T-helper 1 cell (primary cell): ENCODE measurements at places on chromosomes 7 and 10.

GRCh38 chr10:14891151-14891550, 12.5 kb downstream of the SUV39H2 start:
- no peak for DNase-seq

DNA sequence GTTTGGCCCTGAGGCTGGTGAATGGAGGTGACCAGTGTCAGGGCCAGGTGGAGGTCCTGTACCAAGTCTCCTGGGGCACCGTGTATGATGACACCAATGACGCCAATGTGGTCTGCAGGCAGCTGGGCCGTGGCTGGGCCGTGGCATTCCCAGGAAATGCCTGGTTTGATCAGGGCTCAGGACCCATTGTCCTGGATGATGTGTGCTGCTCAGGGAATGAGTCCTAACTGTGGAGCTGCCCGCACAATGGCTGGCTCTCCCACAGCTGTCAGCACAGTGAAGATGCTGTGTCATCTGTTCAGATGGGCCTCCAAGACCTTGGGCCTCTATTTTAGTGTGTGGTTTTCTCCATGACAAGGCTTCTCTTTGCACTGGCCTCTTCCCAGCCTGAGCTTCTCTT, 64.0 kb downstream of the DMBT1 start:
- no peak for DNase-seq

GRCh38 chr7:134865001-134865845, 85.8 kb downstream of the CALD1 start:
- peak; percentile 6 for DNase-seq

DNA sequence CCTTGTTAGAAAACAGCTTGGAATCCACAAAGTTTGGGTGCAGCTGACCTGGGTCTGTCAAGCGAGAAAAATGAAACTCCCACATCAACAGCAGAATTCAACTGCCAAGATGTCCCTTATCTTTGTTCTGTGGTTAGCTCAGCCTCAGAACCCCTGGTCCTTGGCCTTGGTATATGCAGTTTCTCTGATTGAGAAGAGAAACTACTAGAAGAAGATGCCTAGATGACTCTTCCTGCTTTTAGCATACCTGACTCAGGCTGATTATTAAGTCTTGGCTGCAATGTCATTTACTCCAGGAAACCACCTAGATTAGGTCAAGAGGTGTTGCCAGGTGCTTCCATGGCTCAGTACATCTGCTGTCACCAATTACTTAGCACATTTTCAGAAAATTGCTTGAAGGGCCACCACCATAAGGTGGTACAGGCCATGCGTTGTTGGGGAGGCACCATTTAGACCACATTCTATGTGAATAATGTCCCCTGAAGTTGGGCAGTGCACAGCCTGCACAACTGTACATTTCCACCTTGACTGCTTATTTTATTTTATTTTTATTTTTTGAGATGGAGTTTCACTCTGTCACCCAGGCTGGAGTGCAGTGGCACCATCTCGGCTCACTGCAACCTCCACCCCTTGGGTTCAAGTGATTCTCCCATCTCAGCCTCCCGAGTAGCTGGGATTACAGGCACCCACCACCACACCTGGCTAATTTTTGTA, 59.4 kb upstream of the ZNF438 start:
- DNase-seq = no peak

- no peak for DNase-seq
Observed at GRCh38 chr10:132434405-132435005, 37.5 kb downstream of the PWWP2B start.

DNA sequence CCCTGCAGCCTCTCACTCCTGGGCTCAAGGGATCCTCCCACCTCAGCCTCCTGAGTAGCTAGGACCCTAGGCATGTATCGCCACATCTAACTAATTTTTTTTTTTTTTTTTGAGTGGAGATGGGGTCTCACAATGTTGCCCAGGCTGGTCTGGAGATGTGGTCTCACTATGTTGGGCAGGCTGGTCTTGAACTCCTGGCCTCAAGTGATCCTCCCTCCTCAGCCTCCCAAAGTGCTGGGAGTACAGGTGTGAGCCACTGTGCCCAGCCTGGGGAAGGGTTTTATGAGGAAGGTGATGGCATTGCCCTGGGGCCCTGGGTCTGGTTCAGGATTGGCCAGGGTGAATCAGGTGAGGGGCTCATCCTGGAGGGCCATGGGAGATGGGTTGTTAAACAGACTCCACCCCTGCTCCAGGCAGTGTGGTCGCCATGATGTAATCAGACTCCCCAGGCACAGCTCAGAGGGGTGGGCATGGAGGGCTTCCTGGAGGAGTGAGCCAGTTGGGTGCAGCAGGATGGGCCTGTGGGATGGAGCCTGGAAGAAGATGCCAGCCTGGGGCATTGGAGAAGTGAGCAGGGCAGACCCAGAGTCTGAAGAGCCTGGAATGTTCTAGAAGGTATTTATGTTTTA, 82.7 kb downstream of the MYL10 start:
- DNase-seq = no peak

- no peak for DNase-seq
Observed at GRCh38 chr10:5234106-5234860, 37.6 kb downstream of the AKR1C4 start.

DNA sequence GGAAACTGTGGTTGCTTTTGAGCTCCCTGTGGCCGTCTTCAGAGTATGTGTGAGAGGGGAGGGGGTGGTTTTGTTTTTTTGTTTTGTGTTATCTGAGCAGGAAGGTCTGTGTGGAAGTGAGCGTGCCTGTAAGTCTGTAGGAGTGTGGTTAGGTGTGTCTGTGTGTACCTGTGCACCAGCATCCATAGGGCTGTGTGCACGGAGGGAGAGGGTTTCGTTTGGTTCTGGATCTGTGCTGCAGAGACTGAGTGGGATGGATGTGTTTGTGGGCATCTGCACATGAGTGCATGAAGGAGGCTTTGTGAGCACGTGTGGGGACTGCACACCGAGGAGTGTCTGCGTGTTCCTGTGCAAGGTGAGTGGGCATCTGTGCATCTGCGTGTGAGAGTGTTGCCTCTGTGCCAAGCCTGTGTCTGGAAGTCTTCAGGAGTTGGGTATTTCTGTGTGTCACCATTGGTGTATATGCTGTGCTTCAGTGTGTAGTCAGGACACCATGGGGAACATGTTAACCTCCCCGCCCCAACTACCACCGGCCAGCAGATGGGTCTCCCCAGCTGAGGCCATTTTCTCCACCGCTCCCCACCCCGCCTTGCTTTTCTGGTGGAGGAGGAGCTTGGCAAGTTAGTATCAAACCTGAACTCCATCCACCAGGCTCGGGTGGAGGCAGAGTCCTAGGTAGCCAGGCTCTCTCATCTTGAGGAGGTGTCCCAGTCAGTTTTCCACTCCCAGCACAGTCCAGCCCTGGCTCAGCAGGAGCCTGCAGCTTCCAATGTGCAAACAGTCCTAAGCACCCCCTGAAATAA, 7.1 kb upstream of the TLX1 start:
- no peak for DNase-seq

GRCh38 chr7:132501956-132502355, 74.3 kb downstream of the PLXNA4 start:
- no peak for DNase-seq

- DNase-seq = no peak
Observed at GRCh38 chr10:77555591-77556212, 81.9 kb downstream of the KCNMA1 start.

DNA sequence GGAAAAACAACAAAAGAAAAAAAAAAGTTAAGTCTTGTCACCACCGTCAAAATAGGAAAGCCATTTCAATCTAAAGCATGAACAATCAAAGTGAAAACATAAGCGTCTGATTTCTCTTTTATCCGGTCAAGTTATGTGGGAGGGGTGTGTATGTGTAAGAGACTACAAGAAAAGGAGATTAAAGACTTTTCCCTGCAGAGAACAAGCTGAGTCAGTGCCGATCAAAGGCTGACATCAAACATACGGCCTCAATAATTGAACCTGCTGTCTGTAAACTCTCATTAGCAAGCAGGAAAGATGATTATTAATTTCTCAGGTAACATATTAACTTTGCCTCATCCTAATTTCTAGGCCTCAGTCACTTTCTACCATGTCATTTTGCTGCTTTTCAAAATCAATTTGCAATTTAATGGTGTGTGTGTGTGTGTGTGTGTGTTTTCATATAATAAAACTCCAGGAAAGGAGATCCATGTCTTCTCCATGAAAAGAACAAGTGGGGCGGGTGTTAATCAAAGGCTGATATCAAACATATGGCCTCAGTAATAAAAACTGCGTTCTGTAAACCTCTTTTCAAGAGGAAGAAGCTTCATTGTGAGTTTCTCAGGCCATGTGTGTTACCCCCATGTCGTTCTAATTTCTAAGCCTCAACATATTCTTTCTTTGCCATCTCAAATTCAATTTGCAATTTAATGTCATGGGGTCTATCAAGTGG, 649.1 kb upstream of the SORCS1 start:
- DNase-seq = no peak

GRCh38 chr10:71771204-71771603, 2.1 kb downstream of the VSIR start:
- DNase-seq = no peak

GRCh38 chr10:43258562-43259212, 8.2 kb downstream of the RASGEF1A start:
- no peak for DNase-seq

DNA sequence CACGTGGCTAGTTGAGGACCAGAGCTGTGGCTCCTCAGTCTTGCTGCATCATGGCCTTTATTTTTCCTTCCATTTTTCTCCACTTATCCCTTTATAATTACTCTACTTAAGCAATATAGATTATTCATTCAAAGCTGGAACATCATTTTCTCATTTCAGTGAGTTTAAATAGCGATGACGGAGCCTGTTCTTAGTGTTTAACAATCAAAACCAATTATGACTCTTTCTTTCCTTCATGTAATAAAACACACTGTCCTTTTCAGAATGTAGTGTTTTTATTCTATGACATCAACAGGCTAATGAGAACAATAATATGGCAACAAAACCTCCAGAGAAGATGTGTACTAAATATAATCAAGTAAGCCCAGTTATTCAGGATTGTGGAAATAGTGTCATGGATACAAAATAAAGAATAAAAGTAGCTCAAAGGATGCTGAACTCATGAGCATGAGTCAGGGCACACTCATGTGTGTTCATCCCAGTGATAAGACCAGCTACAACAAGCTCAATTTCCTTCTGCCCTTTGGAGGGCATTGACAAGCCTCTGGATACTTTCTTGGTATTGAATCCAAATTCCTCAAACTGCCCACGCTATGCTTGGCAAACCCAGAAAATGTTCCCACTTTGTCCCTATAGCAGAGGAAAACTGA, 188.4 kb downstream of the CYP26A1 start:
- no peak for DNase-seq

GRCh38 chr10:29737074-29737593, 102.4 kb upstream of the SVIL start:
- no peak for DNase-seq
